Putamen (tissue), 1 donor: ENCODE measurements at places on chromosomes 1 and 21.

- DNase-seq: no peak
Observed at GRCh38 chr1:42943166-42943565, 15.5 kb downstream of the SLC2A1 start.

- no peak for DNase-seq
Observed at GRCh38 chr21:42531771-42532170, 18.1 kb downstream of the SLC37A1 start.

GRCh38 chr1:90114521-90115141 lies 119.7 kb downstream of the ZNF326 start:
- peak; percentile 10 for DNase-seq

DNA sequence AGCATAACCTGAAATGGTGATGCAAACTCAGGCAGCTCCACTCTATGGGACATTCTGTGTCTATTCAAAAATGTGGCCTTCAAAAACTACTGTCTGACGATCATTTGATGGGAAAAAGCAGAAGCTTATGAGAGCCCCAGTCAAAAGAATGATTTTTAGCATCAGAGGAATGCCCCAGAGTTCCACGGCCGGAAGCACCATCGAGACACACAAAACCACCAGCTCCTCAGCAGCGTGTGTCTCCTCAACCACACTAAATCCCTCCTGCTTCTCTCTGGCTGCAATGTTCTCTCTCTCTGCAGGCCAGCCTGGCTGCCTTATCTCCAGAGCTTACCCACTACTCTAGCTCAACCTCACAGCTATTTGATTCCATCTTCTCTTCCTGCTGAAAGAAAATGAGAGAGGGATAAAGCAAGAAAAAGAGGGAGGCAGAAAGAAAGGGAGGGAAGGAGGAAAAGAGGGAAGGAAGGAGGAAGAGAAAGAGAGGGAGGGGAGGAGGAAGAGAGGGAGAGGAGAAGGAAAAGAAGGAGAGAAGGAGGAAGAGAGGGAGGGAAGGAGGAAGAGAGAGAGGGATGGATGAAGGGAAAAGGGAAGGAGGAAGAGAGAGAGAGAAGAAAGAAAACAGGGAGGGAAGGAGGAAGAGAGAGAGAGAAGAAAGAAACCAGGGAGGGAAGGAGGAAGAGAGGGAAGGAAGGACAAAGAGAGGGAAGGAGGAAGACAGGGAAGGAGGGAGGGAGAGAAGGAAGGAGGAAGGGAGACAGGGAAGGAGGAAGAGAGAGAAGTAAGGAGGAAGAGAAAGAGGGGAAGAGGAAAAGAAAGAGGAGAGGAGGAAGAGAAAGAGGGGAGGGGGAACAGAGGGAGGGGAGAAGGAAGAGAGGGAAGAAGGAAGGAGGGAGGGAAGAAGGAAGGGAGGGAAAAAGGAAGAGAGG lies 33.5 kb upstream of the LAPTM5 start:
- DNase-seq: no peak

DNA sequence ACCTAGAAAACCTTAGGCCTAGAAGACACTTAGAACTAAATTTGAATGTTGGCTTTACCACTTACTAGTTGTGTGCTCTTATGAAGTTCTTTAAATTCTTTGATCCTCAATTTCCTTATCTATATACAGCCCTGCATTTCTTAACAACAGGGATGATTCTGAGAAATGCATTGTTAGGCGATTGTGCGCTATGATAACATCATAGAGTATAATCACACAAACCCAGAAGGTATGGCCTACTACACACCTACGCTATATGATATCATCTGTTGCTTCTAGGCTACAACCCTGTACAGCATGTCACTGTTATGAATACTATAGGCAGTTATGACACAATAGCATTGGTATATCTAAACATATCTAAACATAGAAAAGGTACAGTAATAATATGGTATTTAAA lies 137.4 kb downstream of the CHD1L start:
- no peak for DNase-seq

- no peak for DNase-seq
Observed at GRCh38 chr1:226691247-226691646, 47.8 kb downstream of the ITPKB start.

- no peak for DNase-seq
Observed at GRCh38 chr1:78102916-78103315, 57.1 kb downstream of the GIPC2 start.

GRCh38 chr1:53471000-53471399 lies 11.8 kb downstream of the DMRTB1 start:
- no peak for DNase-seq

DNA sequence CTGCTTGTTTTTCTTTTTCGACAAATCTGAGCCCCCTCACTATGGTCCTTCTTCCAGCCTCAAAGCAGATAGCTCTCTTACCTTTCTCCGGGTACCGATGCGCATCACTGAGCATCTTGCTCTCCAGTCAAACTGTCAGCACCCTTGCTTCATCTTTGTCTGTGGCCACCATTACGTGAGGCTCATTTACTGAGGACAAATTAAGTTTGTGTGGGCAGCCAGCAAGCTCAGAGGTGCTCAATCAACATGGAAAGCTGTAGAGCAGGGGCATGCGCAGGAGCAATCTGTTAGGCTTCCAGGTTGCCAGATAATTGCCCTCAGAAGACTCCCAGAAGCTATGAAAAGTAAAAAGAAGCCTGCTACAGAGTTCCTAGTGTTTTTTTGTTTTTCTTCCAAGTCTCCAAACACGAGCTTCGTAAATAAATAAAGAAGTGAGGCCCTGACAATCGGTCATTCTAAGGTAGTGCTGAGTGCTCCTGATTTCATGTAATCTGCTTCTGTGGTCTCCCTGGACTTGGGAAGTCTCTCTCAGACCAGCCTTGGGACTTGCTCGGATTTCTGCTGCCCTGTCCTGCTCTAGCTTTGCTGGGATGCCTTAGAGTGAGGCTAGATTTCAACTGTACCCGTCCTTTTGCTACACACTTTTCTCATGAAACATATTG lies 1.8 kb downstream of the C1orf53 start:
- DNase-seq: no peak

DNA sequence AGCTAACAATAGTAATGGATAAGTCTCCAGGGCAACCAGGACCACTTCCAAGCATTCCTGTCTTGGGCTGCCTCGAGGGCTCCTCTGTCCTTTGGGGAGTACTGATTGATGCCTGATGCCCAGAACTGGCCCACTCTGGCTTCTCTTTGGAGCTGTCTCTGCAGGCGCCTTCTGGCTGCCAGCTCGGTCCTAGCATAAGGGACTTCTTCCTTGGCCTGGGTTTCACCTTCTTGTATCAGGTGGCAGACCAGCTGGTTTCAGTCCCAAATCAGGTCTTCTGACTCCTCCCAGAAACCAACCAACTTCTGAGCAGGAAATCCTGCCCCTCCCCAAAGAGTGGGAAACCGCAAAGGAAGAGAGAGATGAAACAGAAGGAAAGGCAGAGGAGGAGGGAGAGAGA lies 10.6 kb downstream of the G0S2 start:
- no peak for DNase-seq

GRCh38 chr1:76583875-76584477 lies 283.3 kb upstream of the ST6GALNAC5 start:
- DNase-seq: no peak

DNA sequence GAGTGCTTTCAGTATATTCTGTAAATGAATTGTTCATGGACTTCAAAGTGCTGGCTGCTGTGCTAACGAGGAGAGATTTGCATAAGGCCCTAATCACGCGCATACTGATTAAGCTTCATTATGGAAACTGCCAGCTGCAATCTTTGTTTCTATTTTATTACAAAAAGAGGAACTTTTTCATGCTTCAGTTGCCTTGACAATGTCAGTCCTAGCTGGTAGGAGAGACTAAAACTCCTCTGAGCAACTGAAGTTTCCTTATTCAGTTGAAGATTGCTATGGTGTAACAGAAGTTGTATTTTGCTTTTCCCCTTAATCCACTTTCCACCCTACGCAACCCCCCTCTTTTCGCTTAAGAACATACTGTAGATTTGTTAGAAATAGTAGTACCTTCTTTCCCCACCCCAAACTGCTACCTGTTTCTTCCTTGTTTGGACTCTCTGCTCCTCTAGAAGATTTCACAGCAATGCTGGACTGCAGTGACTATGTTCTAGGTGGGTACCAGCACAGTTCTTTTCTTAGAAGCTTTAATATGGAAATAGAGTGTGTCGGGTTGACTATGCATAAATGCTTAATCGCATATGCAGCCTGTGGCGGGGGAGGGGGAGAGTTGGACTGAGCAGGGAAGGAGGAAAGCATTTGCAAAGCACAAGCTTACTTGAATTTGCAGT lies 108.3 kb downstream of the POU2F1 start:
- peak; percentile 85 for DNase-seq

- no peak for DNase-seq
Observed at GRCh38 chr1:195954848-195955247, 653.4 kb downstream of the KCNT2 start.

GRCh38 chr1:166933633-166934032 lies 41.7 kb downstream of the ILDR2 start:
- no peak for DNase-seq

DNA sequence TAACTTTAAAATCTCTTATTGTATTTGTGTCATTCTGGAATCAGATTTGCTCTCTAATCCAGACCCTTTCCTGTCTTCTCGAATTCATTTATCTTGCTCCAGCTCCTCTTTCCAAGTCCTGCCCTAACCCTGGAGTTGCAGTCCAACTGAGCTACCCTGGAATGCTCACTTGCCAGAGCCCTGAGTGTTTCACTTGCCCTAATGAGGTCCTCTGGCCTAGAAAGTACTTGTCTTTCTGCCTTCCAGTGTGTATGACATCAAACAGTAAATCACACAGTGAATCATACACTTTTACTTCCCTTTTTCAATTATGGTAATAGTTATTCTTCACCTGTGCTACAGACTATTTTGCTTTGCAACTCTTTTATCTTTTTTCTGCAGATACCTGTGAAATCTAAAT lies 96.9 kb downstream of the NEK7 start:
- DNase-seq: no peak

GRCh38 chr1:162626094-162626493 lies 6.2 kb upstream of the DDR2 start:
- no peak for DNase-seq

DNA sequence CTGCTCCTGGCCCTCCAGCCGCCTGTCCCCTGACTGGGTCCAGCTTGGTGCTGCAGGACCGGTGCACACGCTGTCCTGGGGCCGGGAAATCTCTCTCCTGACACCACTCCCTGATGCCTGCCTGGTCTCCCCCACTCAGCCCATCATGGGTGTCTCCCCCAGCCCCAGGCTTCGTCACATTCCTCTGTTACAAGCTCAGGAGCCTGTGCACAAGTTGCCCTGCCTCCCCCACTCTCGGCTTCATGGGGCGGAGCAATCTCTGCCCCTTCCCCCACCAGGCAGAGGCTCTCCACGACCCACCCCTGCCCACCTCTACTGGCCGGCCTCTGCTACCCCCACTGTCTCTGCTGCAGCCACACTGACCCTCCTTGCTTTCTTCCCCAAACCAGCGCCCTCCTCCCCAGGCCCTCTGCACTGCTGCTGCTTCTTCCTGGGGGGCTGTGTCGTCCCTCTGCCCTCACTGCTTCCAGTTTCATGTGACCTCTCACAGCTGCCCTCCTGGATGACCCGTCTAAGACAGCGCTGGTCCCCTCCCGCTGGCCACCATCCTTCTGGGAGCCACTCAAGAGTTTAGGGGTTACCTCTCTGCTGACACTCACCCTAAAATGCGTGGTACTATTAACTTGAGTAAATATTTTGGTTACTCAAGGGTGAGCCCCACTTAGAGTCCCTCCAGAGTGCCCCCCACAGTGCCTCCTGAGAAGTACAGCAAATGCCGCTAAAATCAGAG lies 5.7 kb upstream of the RIPK4 start:
- no peak for DNase-seq

GRCh38 chr1:2044510-2045319 lies 5.5 kb upstream of the PRKCZ start:
- DNase-seq: peak; percentile 51

DNA sequence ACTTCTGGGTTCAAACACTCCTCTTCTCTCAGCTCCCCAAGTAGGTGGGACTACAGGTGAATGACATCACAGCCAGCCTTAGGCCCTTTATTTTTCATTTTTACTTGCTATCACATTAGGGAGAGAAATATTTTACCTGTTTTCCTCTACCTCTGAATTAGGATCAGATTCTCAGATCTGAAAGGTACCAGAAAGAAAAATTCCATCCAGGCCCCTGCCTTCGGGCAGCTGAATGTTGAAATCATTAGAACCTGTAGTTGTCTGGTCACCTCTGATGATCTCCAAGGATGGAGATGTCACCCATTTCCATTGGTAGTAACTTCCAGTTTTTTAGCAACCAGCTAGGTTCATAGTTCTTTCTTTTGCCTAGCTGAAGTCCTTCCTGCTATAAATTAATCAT lies 175.6 kb upstream of the TNR start:
- no peak for DNase-seq

GRCh38 chr1:10727751-10728232 lies 68.7 kb downstream of the CASZ1 start:
- DNase-seq: no peak

GRCh38 chr1:66258404-66259105 lies 275.4 kb upstream of the SGIP1 start:
- DNase-seq: no peak

GRCh38 chr1:117436513-117436912 lies 69.3 kb downstream of the MAN1A2 start:
- peak; percentile 18 for DNase-seq

DNA sequence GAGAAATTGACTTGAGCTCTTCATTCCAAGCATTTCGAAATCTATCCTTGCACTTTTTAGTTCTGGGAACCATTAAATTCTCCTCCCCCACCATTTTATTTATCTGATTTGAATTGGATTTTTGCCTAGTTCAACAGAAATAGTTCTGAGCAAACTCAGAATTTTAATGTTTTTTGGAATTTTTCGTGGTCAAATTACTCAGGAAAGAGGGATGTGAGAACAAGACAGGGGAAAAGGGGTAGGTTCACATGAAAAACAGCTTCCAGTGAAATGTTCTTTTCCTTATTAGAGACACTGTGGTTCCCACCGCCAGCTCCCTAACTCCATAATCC lies 5.7 kb upstream of the ZNF697 start:
- DNase-seq: no peak

GRCh38 chr1:66998972-66999371 lies 55.0 kb downstream of the SLC35D1 start:
- no peak for DNase-seq

DNA sequence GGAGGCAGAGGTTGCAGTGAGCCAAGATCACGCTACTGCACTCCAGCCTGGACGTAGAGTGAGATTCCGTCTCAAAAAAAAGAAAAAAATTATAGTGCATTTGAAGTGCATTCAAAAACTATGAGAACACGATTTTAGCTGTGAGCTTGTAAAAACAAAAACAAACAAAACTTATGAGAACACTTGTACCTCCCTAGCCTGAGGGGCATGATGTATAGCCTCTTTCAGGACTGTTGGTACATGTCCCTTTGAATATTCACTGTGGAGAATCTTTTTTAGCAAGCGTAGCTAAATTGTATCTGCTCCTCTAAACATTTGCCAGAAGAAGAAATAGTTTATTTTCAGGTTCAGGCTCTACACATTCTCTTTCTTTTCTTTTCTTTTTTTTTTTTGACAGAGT lies 9.5 kb upstream of the DEGS1 start:
- DNase-seq: no peak
